Kidney tubule cell (primary cell): ENCODE measurements at places on chromosomes 1 and 21.

DNA sequence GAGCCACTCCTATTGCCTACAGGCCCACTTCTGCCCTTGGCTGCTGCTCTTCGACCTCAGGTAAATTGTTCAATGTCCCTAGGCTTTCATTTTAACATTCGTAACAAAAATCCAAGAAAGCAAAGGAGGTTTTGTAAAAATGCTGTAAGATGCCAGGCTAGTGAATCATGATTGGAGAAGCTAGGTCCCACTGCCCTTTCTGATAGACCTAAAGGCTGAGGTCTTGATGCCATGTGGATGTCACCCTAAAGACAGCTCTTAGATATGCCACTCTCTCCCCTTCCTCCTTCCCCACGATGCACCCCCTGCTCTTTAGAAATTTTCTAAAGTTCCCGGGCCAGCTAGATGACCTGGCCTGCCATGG is 9.9 kb upstream of the TMEM39B start:
- no peak for DNase-seq

DNA sequence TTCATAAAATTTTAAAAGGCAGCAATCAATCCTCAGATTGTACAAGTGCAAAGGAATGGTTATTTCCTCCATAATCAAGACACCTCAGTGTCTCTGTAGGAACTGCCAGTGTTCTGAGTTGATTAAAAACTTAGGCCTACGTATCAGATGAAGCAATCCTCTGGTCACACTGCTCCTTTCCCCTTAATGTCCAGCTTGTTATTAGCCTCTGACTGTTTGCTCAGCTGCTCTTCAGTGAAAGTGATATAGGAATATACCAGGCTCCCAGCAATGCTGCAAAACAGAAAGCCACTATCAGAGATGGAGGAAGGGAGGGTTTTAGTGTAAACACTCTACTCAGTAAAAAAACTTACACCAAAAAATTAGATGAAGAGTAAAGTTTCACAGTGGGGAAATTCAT is 49.8 kb downstream of the SLC35D1 start:
- no peak for DNase-seq

DNA sequence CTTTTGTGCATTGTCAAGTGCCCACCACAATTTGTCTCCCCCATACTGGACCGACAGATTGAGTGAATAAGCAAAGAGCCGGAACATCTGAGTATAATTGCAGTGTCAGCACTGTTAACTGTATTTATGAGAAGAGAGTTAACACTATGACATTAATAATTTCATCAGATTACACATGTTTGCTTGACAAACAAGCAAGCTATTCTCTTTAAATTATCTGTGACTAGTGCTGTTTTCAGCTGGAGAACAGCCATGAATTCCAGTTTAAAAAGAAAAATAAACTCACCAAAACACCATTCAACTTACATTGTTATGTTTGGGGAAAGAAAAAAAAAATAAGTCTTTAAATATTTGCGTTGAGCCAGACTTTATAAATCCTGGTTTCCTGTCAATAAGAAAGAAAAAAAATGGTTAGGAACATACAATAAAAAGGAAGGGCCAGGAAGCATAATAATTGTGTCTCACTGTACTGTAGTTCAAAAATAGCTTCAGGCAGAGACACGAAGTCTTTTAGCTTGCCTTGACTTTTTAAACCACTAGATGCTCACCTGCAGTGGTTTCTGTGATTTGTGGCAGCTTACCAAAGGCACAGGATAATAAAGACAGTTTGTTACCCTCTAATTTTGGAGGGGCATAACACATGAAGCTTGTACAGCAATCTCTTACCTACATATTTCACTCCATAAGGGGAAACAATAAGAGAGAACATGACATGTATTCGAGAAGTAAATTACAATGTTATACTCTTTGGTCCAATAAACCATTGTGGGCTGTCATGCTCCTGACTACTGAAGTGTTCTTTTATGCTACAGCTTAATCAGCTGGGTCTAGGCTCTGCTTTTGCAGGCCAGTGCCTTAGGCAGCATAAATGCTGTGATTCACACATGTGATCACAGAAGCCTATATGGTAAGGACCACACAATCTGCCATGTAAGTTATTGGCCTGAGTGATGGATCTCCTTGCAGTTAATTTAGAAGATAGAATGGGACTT is 302.0 kb upstream of the ADGRL2 start:
- no peak for DNase-seq

DNA sequence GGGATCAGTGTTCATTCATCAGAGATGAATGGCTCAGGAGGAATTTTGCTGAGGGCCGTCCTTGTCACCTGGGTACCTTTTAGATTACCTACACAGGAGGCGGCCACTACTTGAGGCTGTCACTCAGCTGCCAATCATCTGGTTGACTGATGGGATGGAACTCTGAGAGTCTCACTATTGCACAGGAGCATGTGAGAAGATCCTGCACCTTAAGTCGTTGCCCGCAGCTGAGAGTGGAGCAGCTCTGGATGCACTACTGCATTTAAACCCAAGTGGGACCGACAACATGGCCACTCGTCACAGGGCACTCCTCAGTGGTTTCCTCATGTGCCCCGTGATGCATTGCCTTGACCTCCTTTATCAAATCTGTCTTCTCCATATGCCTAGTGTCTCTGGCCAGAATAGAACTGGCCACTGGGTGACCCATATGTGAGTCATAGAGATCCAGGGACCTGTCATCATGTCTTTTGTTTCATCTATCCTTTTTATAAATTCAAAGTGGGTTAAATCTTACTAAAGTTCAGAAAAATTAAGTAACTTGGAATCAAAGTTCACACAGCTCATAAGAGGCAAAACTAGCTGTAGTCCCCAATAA is 165.5 kb downstream of the ZSCAN20 start:
- no peak for DNase-seq

GRCh38 chr21:44444286-44444931 is 10.9 kb upstream of the LRRC3 start:
- DNase-seq: no peak

DNA sequence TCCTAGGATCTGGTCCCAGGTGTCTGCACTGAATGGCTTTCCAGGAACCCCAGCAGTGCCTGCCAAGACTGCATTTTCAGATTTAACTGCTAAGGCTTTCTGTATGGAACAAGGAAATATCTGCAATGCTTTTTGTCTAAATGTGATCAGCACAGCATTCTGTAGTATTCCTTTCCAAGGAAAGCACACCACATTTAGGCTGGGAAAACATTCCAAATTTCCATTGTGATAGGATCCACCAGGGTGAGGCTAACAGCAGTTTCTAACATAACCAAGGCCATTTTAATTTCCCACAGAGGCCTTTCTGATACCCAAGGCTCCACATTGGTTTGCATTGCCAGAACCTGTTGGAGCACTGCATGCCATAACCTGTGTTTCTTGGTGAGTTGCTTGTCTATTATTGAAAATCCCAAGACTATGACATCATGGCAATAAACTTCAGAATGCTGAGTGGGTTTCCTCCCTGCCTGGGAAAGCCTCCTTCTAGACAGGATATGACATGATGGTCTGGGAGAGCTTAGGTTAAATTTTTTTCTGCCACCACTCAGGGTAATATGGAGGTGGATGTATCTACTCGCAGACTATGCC is 23.3 kb upstream of the PTGFRN start:
- DNase-seq: peak; percentile 89

DNA sequence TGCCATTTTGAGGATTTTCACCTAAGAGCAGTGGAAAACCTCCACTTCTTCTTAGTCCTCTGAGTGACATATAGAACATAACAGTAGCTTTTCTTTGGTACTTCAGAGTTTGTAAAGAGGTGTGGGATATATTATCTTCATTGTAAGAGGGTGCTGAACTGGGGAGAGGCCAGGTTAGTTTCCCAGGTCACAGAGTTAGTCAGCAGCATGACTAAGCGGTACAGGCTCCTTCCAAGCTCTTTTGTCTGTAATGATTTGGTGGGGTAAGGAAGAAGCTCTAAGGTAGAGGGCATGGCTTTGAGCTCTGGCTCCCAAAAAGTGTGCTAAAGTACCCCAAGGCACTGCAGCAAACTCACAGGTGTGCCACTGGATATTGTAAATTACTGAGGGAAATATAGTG is 325.0 kb upstream of the PLXNA2 start:
- peak; percentile 37 for DNase-seq

DNA sequence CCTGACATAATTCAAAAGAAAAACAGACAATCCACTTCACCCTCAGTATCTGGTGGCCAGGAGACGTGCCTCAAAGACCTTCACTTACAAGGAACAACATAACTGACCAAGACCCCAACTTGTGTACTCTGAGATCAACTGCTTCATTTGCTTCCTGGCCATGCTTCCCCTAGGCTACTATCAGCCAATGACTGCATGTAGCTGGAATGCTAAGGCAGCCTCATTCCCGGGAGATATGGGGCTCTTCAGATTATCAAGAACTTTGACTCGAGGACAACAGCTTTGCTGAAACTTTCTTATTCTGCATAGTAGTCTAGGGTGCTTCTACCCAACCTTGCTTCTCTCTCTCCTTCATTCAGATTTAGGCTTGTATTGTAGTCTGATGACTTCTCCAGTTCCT is 11.7 kb upstream of the UCK2 start:
- peak; percentile 23 for DNase-seq

GRCh38 chr21:32475162-32475812 is 62.8 kb downstream of the EVA1C start:
- no peak for DNase-seq

- DNase-seq: no peak
Measured at GRCh38 chr1:89946532-89946931, 48.4 kb upstream of the ZNF326 start.

GRCh38 chr1:205631768-205632668 is at the start of gene ELK4:
TSS of gene ELK4 (minus strand) at chr1:205632011. CDS start at chr1:205623882, 8,129 bp downstream.
- DNase-seq: peak; percentile 98

- no peak for DNase-seq
Measured at GRCh38 chr1:228150120-228150460, 360 bp downstream of the GJC2 start.

DNA sequence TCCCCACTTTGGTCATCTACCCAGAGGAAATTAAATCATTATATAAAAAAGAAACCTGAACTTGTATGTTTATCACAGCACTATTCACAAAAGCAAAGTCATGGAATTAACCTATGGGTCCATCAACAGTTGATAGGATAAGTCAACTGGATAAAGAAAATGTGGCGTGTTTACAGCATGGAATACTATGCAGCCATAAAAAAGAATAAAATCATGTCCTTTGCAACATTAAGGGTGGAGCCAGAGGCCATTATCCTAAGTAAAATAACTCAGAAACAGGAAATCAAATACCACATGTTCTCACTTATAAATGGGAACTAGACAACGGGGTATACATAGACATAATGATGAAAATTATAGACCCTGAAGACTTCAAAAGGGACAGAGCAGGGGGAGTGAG is 27.6 kb upstream of the KCNK1 start:
- DNase-seq: no peak

- no peak for DNase-seq
Measured at GRCh38 chr1:29854700-29855276, 618.5 kb downstream of the PTPRU start.

DNA sequence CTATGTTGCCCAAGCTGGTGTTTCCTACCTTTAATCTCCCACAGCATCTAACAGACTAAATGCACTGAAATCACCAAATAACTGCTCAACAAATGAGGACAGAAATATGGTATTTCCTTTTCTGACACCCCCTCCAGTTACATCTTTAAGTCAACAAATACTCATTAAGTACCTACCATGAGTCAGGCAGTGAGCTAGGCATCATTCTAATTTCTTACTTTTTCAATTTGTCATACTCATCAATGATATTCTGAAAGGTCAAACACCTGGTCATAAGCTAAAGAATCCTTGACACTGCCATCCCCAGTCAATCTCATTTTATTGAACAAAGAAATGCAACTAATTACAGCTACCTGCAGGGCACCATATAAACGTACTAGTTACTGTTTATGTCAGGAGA is 36.6 kb downstream of the LUZP1 start:
- DNase-seq: peak; percentile 41

GRCh38 chr1:64984106-64984505 is 17.8 kb upstream of the JAK1 start:
- DNase-seq: no peak

DNA sequence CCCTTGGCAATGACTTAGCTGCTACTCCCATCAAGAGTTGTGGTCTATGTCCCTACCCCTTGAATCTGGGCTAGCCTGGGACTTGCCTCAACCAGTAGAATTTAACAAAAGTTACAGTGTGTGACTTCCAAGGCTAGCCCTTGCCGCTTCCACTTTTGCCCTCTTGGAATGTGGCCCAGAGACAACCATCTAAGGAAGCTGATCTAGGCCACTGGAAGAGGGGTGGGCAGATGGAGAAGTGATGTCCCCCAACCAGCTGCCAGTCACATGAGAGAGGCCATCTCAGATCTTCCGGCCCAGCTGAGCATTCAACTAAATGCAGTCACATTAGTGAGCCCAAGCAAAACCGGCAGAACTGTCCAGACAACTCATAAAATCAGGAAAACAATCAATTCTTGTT is 115.1 kb downstream of the TOMM20 start:
- no peak for DNase-seq

- DNase-seq: peak; percentile 98
Measured at GRCh38 chr21:32597205-32597604, 11.9 kb upstream of the TCP10L start.

DNA sequence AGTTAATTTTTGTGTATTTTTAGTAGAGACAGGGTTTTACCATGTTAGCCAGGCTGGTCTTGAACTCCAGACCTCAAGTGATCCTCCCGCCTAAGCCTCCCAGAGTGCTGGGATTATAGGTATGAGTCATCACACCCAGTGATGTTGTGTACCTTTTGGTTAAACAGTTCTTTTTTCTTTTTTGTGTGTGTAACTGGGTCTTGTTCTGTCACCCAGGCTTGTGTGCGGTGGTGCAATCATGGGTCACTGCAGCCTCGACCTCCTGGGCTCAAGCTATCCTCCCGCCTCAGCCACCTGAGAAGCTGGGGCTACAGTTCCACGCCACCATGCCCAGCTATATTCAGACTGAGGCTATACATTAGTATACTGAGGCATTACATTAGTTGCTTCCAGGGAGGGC is 37.8 kb downstream of the GABPB2 start:
- DNase-seq: no peak

- DNase-seq: no peak
Measured at GRCh38 chr1:116962987-116963639, 38.4 kb upstream of the CD101 start.

- DNase-seq: peak; percentile 14
Measured at GRCh38 chr1:20373764-20374163, 83.1 kb downstream of the VWA5B1 start.

DNA sequence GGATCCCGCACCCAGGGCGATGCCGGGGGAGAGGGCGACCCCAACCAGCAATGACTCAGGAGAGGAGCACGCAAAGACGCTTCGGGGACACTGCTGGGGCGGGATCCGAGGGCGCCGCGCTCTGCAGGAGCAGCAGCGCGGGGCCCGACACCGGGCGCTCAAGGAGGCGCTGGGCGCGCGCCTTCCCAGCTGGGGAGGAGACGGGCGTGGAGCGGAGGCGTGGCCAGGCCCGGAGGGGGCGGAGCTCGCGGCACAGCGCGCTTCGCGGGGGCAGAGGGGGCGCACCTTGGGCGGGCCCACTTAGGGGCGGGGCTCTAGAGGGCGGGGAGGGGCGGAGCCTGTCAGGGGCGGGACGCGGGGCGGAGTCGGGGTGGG is 369 bp downstream of the SUMO3 start:
- peak; percentile 88 for DNase-seq

GRCh38 chr1:65949230-65949626 is 156.5 kb downstream of the PDE4B start:
- DNase-seq: no peak

- DNase-seq: no peak
Measured at GRCh38 chr1:215497528-215497927, 69.6 kb upstream of the KCTD3 start.

GRCh38 chr21:38853421-38853919 is 47.7 kb downstream of the ETS2 start:
- peak; percentile 96 for DNase-seq
